ENCODE measurements at places on chromosomes 7 and 10. TPM values are rescaled to one million over a fixed set of nuclear protein-coding genes. Genes with fewer than 3 reads are reported as not detected.

Gene FRAT1
- total RNA-seq: 6.9 TPM

Gene SCART1
- 2.8 TPM for total RNA-seq

Gene KDM7A
- total RNA-seq: 15.5 TPM

Gene PRLHR
- total RNA-seq: not detected

Gene NKX1-2
- not detected for total RNA-seq

Gene CYP3A4
- not detected for total RNA-seq

Gene GRID2IP
- total RNA-seq: 0.93 TPM

Gene RTKN2
- 0.09 TPM for total RNA-seq

Gene SPDYE9
- not detected for total RNA-seq

Gene GAD2
- total RNA-seq: not detected

Gene ZNF365
- total RNA-seq: not detected

Gene SAP25
- total RNA-seq: 13.8 TPM

Measured in activated B cell treated with CpG ODN at 0.5 μM for 24 hours (primary cell).